Right renal pelvis (tissue), 4 donors: ENCODE measurements at places on chromosomes 4 and X.

GRCh38 chr4:1832690-1833089 lies 23.3 kb downstream of the LETM1 start:
- no peak for DNase-seq

DNA sequence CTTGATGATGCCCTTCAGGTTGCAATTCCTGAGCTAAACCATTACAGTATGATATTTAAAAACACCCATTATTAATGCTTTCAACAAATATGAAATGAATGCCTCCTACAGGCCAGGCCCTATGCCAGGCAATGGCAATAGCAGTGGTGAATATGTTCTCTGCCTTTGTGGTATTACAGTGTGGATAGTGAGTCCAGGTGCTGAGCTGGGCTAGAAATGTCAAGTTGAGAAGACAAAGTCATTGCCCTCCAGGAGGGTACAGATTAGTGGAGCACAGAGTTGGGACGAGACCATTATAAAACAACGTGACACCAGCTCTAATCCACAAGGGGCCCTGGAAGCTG lies 81.9 kb downstream of the RBM47 start:
- no peak for DNase-seq

- DNase-seq = no peak
Observed at GRCh38 chr4:32133141-32133540, 1413.0 kb downstream of the PCDH7 start.

GRCh38 chrX:133670383-133670782 lies 255.1 kb upstream of the GPC4 start:
- DNase-seq = peak; percentile 15

- DNase-seq = no peak
Observed at GRCh38 chrX:53440621-53441517, 6.7 kb upstream of the HSD17B10 start.

GRCh38 chr4:78099058-78099457 lies 41.9 kb downstream of the FRAS1 start:
- DNase-seq = no peak

GRCh38 chr4:39609454-39609931 lies 29.2 kb downstream of the SMIM14 start:
- DNase-seq = no peak

DNA sequence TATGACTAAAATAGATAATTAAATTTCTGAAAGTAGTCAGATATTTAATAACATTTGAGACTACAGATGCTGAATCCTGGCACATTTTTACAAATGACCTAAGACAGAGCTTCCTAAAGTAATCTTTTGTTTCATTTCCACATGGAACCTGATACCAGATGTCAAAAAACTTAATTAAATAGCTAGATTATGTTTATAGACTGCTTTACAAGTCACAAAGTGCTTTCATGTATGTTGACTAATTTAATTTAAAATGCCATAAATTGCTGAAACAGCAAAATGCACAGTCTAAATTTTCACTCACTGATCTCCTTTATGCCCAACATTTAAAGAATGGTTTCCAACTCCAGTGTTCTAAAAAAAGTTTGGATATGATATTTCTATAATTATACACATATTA lies 299.1 kb upstream of the TBX22 start:
- DNase-seq = no peak

DNA sequence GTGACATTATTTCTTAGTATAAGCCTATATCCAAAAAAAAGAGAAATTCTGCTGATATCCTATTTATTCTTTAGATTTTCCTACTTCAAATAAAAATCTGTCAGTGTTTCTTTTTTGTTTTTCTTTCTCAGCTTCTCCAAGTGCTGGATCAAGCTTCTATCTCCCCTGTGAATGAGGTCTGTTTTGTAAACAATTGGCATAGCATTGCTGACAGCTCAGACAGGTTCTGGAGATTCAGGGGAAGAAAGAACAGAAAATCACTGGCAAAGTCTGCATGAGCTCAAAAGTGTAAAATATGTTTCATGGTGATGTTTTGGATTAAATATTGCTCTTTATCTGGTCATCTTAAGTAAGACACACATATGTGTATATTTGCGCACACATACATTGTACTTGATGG lies 492.0 kb upstream of the IGFBP7 start:
- DNase-seq = no peak

DNA sequence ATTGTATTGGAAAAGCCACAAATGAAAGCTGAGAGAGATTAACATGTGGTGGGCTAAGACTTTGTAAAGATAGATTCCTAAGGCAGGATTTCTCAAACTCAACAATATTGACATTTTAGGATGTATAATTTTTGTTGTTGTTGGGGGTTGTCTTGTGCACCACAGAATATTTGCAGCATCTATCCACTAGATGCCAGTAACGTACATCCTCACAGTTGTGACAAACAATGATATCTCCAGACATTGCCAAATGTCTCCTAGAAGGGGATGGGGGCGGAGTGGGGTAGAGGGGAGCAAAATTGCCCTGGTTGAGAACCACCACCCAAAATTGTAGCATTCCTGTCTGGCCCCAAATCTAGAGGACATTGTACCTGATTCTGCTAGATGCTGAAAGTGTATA lies 14.7 kb upstream of the CBR4 start:
- no peak for DNase-seq

DNA sequence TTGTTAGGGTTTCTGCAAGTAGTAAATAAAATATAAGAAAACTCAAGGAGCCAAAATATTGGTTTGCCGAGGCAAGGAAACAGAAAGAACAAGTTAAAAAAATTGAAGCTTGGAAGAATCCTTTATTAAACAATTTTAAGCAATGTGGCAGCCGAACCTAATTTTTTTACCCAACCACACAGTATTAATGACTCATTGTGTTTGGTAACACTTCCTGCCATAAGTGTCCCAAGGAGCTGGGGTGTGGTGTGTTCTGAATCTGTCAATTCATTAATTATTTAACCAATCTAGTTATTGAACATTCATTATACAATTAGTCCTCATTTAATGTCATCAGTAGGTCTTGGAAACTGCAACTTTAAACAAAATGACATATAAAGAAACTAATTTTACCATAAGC lies 19.3 kb upstream of the CPE start:
- no peak for DNase-seq

DNA sequence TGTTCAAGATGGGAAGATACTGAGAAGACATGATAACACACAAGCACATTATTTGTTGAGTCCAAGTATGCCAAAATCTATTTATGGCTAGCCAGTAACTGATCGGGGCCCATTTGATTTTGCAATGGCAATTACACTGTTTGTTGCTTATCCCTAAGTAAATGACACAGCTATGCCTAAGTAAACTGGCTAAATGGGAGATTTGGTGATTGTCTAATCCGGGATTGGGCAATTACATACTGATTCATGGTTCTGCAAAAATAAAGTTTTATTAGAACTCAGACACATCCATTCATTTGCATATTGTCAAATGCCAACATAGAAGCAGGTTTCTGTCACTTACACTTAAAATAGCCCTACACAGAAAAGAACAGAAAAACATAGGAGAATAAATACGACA lies 140.2 kb upstream of the TBL1X start:
- DNase-seq = no peak

DNA sequence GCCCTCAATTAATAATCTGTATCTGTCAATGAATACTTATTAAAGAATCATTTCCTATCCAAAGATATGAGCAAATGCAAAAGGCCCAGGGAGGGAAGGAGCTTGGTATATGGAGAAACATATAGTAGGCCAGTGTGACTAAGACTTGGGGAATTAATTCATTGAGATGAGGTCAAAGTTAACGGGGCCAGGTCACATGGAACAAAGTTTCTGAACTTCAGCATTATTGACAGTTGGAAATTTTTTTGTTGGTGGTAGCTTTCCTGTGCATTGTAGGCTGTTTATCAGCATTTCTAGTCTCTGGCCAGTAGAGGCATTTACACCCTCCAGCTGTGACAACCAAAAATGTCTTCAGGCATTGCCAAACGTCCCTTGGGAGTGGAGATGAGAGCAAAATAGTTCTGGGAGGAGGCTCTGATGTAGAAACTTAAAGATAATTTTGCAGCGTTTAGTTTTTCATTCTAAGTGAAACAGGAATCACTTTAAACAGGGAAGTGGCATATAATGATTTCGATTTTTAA lies 202.0 kb downstream of the SLC4A4 start:
- DNase-seq = no peak

GRCh38 chrX:136779346-136779781 lies 1.4 kb downstream of the ARHGEF6 start:
- no peak for DNase-seq

DNA sequence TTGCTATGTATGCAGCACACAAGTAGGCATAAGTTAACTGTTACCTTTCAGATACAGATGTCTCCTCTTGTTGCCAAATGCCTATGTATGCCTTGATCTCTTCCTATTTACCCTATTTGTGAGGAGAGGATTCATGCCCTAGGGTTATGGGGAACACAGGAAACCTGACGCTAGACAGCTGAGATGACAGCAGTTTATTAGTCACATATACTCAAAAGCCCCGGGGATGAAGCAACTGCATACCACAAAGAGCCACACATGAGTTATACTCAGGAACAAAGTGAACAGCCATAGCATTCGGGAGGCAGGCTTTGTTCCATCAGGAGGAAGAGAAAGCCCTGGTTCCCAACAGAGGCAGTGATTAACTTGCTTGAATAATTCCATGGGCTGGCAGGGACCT lies 1011.7 kb upstream of the PCDH7 start:
- DNase-seq = no peak

- no peak for DNase-seq
Observed at GRCh38 chrX:13091111-13091765, 46.8 kb upstream of the FAM9C start.

DNA sequence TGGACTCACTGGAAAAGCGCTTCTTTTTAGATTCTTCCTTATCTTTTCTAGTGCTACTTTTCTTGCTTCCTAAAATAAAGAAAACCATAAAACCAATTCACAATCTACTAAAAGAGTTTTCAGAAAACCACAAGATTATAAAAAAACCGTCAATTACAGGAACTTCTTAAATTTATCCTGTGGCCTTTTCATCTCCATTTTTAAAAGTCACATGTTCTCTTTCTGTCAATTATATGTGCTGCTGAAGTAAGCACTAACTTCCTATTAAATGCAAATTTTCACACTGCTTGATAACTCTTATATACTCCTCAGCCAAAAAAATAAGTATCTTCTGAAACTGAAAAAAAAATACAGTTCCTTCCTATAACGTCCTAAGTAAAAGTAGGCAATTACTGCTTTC lies 32.8 kb downstream of the CENPC start:
- DNase-seq = no peak

DNA sequence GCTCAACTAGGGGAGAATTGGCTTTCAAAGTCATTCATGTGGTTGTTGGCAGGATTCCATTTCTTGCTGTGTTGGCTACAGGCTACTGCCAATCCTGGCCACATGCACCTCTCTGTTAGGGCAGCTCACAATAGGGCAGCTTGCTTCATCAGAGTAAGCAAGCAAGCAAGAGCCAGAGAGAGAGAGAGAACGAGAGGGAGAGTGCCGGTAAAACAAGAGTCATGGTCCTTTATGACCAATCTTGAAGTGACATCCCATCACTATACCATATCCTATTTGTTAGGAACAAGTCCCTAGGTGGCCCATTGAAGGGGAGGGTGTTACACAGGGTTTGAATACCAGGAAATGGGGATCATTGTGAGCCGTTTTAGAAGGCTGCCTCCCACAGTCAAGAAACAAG lies 33.0 kb upstream of the TLR2 start:
- no peak for DNase-seq

DNA sequence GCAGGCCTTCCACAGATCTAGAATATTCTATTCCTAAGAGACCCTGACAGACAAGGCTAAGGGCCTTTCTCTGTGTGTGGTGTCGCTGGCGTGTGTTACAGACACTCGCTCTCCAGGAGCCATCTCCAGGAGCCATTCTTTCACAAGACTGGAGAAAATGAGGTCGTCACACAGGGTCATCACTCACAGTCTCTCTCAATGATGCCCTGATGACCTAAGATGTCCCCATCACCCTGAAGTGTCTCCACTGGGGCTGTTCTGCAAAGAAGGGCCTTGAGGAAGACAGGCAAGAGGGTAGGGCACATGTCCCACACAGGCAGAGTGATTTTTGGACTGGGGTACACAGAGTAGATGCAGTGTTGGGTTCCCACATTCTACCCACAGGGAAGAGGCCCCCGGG lies 34.7 kb downstream of the ZFYVE28 start:
- no peak for DNase-seq

DNA sequence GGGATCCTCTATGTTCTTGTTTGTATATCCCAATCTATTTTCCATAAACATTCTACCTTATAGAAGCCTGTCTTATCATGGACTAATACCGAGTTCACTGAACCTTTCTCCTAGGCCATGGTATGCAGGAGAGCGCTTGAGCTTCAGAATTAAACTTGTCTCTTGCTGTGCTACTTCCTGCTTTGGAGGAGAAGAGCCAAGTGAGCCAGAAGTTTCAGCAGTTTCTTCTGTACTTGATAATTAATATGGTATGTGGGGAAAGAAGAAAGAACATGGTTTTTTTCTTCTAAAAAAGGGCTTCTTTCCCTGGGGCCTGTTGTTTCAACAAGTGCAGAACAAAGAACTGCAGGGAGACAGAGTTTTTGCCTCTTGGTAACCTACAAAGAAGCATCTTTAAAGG lies 172.8 kb downstream of the ATG4A start:
- no peak for DNase-seq

DNA sequence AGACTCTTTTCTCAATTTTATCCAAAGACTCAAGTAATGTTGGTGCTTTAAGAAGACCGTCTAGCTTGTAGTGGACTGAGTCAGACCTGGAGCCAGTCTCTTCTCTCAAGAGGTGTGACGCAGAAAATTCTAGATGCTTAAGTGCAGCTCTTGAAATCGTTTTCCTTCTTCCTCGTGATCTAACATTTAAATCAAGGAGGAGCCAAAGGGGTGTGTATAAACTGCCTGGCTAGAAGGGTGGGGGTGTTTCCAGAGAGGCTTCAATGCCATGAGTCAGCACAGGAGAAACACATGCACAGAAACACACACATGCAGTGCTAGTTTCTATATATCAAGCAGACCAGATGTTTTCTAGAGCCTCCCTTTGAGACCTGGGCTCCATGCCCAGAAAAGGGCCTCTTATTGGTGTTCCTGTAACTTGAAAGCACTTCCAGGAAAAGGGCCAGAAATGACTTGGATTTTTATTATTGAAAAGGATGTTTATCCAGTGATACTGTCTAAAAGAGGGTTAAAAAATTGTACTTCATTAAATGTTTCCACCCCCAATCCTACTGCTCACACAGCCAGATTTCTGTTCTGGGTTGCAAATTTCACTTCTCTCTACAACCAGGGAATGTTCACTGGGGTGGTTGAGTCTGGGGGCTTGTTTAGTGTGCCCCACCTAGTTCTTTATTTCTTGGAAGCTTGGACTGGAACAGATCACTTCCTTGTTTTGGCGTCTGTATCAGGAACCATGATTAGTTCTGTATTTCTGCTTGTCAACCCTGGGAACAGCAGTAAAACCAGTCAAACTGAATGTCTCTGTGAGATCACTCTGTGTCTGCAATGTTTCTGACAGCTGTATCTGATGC lies at the start of gene CLIC2:
Gene CLIC2 (minus strand): TSS at position 129 of the 851 bp plus-strand sequence. CDS start 187 bp downstream, outside the sequence.
- DNase-seq = peak; percentile 12

DNA sequence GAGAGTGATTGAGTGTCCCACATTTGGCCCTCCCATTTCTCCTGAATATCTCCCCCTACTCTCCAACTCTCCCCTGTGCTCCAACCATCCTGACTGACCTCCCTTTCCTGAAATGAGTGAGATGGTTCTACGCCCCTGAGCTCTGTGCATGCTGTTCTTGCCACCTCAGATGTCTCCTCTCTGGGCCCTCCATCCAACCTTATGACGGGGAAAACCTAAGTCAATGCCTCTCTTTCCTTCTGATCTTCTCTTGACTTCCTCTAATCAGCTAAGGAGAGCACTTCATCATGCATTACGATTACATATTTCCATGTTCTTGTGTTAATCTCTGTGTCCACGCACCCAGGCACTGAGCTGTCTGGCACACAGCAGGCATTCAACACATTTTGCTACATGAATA lies 1.1 kb upstream of the TNIP3 start:
- DNase-seq = no peak
